ENCODE measurements at places on chromosomes 3 and 15. TPM values are rescaled to one million over a fixed set of nuclear protein-coding genes. Genes with fewer than 3 reads are reported as not detected.

DNA sequence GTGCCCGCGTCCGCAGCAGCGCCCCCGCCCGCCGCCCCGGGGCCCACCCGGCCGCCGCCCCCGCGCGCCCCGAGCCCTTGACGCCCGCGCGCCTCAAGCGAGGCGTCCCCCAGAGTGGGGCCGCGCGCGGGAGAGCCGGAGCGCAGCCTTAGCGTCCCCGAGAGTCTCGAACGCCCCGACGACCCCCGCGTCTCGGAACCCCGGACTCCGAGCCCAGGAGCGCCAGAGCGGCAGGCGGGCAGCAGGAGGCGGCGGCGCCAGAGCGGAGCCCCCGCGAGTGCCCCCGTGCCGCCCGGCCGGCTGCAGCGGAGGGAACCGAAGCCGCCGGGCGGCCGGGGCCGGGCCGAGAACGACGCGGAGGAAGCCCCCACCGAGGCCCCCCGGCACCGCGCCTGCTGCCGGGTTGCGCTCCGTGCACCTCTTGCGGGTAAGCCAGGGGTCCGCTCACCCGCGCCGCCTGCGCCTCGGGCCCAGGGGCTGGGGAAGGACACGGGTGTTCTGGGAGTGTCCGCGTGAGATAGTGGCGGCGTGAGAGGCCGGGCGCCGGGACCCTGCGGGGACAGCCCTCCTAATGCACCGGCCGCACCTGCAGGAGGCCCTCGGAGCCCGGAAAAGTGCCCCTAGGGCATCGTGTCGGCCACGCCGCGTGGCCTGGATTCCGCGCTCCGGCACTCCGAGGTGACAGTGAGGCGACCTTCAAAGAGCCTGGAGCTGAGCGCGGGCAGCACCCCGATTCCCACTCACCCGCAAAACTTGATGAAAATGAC is 52.0 kb upstream of the ULK4 start:
- no peak for DNase-seq

DNA sequence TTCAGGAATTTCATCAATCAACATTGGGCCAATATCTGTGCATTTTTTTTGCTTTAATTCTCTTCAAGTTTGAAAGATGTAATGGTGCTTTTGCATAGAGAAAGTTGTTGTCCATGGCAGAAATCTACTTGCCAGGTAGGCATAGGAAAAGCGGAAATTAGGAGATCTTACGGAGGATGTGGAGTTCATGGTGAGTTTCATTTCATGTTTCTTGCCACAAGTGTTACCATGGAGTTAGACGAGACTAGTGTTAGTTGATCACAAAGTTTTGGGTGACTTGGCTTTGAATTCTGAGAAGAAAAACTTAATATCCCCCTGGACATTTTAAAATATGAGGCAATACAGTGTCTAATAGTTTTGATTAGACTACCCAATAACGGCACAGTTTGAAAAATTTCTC is 1.0 kb upstream of the P2RY13 start:
- no peak for DNase-seq

GRCh38 chr3:49805897-49806701 is 3.0 kb downstream of the INKA1 start:
- DNase-seq: peak; percentile 24

The PIK3CB gene
- 65.6 TPM for total RNA-seq

The EFCC1 gene
- total RNA-seq: 2.4 TPM

Measured in dorsolateral prefrontal cortex (tissue), 122 donors.